Mesothelial cell of epicardium (in vitro differentiated cells): ENCODE measurements at places on chromosomes 12 and 14. TPM values are rescaled to one million over a fixed set of nuclear protein-coding genes. Genes with fewer than 3 reads are reported as not detected.

Gene ARMH4
- 18.8 to 19.8 TPM (median 19.6 TPM) in 3 replicates for total RNA-seq

DNA sequence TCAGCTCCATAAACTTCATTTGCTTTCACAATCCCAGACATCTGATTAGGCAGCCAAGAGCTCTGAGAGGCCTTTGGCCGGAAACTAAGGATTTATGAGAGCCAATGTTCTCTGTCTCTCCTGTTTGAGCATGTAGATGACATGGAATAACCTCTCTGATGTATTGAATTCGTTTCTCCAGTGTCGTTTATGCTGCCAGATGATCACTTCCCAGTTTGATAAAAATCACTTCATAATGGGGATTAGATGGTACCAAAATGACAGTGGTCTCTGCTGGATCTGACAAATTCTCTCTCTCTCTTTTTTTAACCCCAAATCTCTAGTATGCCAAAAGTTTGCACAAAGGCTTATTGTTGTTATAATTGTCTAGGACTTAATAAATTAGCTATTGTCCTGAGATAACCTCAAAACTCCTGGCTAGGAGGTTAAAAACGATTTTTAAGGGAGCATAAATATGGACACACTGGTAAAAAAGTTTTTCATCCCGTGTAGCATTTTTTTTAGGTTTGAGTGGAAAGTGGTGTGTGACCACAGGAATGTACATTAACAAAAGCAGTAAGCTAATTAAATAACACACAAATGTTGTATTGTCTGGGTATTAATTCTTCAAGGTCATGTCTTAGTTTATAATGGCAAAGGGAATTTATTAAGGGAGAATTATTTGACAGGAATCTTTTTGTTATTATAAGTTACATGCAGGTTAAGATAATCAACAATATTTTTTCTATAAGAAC, 82.6 kb upstream of the USP44 start:
- DNase-seq, result no peak

DNA sequence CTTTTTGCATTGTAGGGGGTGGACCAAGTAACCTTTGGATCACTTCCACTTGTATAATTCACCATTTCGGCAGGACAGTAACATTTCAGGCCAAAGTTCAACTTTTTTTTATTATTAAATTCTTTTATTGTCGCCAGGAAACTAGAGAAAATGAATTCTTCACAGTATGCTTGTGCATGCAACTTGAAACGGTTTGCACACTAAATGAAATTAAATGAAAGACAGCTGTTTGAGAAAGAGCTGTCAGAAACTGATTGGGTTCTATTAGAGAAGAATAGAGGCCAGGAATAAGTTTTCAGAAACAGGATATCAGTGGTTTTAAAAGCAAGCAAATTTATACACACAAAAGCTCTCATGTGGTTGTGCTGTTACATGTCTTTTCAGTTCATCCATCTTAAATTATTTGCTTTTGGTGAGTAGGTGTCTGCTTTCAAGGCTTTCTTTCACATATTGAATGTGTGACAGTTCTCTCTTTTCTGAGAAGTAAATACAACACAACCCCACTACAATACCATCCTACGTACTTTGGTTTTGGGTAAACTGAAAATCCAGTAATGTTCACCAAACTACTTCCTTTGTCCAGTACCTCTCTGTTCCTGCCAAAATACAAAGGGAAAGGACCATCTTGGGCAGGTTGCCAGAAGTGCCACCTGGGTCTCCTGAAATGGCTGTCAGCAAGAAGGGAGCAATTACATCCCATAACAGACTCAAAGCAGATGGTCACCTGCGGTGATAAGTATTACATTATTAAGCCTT, 291.7 kb downstream of the RAD51B start:
- DNase-seq, result no peak

Gene IQSEC3
- 7.4 to 8.8 TPM (median 8.5 TPM) in 3 replicates for total RNA-seq

Gene DBX2
- not detected in 3 replicates for total RNA-seq

- no peak for DNase-seq
These were observed 2.6 kb downstream of the TAS2R14 start for GRCh38 chr12:10936506-10936905.
